WERI-Rb-1 (cell line): ENCODE measurements at places on chromosomes 2 and 18.

- no peak for DNase-seq
Measured at GRCh38 chr2:99571021-99571420, 81.2 kb upstream of the REV1 start.

- DNase-seq, result no peak
Measured at GRCh38 chr2:240871071-240871958, 2.7 kb downstream of the AGXT start.

- no peak for DNase-seq
Measured at GRCh38 chr2:77387324-77387723, 134.9 kb downstream of the LRRTM4 start.

- no peak for DNase-seq
Measured at GRCh38 chr2:197759625-197760292, 25.4 kb downstream of the BOLL start.

DNA sequence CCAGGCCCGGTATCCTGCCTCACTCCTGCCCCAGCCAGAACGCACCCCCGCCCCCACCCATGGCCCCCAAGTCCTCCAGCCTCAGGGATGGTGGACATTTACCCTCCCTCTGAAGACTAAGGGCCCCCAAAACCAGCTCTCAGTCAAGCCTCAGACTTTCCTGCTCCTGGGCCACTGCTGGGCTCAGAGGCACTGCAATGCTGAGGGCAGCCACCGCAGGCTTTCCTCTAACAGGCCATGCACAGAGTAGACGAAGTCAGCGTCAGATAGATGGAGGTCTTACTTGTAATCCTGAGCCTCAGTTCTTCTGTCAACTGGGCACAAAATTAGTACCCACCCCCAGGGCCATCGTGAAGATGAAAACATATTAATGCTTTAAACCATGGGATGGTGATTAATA, 92.6 kb downstream of the TTC32 start:
- DNase-seq, result no peak

GRCh38 chr18:49175071-49175470, 224.3 kb upstream of the SMAD7 start:
- no peak for DNase-seq

DNA sequence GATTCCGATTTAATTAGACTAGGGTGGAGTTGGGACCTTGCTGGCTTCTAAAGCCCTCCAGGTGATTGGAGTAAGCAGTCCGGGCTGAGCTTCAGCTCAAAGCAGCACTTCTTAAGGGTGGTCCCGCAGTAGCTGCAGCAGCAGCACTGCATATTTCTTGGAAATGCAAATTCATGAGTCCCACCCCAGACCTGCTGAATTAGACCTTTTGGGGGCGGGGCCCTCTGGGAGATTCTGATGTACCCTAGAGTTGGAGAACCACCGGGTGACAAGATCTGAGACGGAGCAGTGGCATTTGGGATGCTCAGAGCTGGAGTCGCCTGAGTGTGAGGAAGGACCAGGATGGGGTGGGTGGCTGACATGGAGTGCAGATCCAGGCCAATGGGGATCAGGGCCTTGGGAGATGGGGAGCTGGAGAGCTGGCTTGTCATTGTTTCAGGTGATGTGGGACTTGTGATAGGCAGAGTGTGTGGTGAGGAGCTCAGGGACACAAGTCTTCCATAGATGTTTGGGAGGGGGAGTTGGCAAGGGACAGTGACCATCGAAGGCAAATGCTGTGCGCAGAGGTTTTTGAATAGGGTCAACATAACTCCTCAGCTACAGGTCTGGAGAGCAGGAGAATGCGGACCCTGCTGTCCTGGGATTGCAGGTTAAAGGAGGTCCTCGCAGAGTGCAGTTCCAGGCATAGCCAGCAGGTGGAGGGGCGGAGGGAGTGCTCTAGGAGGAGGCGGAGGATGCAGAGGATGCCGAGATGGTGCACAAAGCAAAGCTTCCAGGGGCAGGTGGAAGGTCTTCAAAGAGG, 130.9 kb upstream of the RAB12 start:
- peak; percentile 81 for DNase-seq

- DNase-seq, result no peak
Measured at GRCh38 chr2:43303889-43304288, 77.5 kb upstream of the ZFP36L2 start.

DNA sequence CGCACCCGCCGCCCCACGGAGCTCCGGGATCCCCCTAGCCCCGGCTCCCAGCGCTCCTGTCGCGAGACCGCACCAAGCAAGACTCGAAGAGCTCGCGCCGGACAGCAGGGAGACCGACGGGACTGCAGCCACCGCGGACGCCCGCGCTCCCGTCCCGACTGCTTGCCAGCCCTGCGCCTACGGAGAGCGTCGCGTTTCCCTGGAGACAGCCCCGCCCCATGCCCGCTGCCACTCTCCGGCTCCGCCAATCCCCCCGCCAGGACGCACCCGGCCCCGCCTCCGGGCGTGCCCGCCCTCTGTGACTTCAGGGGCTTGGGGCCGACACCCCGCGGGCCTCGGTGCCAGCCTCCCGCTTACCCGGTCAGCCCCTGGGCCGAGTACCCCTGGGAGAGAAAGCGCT, at the start of gene ANKMY1:
Gene ANKMY1 (minus strand): TSS at position 181 of the 400 bp plus-strand sequence. CDS start 653 bp downstream, outside the sequence.
- peak; percentile 10 for DNase-seq

DNA sequence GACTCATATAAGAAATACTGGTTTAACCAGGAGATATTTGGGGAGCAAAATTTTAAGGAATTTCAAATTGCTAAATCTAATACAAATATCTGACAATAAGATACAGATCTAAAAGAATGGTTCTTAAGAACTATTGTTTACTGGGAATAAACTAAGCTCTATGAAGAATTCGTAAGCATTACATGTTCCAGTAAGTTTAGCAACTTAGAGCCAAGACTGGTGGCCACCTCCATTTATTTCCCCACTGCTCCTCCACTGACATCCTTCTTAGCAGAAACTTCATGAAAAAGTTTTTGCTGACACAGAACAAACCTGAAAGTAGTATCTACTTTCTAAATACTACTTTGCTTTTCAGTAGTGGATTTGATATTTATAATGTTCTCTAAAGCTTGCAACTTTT, 83.0 kb downstream of the ACSL3 start:
- no peak for DNase-seq
